Natural killer cell treated with Interleukin-12 subunit alpha and Interleukin-12 subunit beta and Interleukin-15 and Interleukin-18, amount 100 ng/mL, for 72 hours (primary cell): ENCODE measurements at places on chromosomes 4 and X. TPM values are rescaled to one million over a fixed set of nuclear protein-coding genes. Genes with fewer than 3 reads are reported as not detected.

The NEXMIF gene
- not detected for total RNA-seq

The CCDC110 gene
- not detected for total RNA-seq

The SFRP2 gene
- not detected for total RNA-seq

DNA sequence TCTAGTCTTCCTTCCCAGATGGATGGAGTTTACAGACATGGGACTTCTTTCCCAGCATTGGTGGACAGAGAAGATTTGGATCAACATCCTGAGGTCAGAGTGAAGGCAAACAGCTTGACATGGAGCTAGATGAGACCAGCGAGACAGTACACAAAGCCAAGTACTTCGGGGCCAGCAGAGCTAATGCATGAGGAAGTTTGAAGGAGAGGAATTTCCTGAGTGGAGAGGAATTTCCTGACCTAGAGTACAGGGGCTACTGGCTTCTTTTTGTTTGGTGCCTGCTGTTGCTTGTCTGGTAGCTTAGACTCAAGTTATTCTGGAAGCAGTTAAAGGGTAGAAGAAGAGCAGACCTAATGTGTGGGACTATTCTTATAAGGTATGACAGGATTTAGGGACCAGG lies 69.1 kb upstream of the EOLA2 start:
- DNase-seq, result no peak

GRCh38 chr4:177308847-177309521 lies 690 bp upstream of the NEIL3 start:
- no peak for DNase-seq

DNA sequence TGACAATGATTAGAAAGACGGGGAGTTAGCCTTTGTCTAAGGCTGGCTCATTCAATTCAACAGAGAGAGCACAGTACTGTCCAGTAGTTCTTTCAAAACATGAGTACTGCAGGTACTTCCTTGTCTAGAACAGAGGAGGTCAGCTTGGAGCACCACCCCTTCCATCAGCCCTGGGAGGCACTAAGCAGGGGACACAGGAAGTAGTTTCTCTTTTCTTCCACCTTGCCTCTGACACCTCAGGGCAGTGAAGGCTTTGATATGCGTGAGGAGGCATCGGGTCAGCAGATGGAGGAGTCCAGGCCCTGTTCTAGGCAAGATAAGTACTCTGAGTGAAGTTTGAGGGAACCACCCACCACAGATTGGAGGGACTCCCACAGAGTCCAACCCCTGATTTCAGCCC lies 33.1 kb downstream of the MAGEB10 start:
- no peak for DNase-seq

DNA sequence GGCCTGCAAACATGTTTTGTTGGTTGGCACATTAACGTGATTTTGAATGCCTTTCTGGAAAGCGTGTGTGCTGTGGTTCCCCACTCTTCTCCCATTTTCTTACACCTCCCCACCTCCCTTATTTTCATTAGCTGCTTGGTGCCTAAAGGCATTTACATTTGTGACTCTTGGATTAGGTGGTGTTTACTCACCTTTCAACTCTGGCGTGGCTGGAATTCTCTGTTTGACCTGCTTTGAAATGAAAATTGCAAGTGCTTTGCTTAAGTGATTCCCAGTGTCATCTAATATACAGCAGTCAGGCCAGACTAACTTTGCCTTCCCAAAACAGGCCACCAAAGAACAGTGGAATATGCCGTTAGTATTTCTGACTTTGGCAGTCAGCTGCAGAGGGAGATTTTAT lies 80.5 kb downstream of the NHSL2 start:
- no peak for DNase-seq

DNA sequence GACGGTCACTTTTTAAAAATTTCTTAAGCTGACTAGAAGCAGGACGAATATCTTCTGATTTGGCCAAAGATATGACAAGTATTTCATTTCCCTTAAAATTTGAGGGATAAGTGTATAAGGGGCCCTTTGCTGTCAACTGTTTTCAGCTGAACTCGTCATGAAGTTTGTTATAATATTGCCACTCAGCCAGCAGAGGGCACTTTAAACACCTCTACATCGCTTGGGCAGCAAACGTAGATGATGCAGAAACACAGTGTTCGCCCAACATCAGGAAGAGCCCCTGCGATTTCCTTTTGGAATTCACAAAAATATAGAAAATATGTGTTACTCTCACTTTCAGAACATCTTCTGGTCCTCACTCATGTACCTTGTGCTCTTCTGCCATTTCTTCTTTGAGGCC lies 435.7 kb upstream of the FMR1 start:
- DNase-seq, result no peak

DNA sequence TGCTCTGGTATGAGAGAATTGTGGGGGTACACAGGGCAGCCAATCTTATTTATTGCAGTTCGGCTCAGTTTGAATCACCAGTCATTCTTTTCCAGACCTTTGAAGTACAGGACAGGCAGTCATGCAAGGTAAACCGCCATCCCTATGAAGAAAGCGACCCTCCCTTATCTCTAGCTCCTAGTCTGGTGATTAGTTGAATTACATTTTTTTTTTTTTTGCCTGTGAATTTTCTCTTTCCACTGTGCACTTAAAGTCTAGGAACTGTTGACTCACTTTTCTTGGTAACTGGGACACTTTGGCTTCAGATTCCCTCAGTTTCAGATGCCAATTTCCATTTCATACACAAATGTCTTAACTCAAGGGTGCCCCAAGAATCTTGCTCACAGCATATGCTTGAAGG lies 82.4 kb upstream of the FAM9C start:
- DNase-seq, result no peak

DNA sequence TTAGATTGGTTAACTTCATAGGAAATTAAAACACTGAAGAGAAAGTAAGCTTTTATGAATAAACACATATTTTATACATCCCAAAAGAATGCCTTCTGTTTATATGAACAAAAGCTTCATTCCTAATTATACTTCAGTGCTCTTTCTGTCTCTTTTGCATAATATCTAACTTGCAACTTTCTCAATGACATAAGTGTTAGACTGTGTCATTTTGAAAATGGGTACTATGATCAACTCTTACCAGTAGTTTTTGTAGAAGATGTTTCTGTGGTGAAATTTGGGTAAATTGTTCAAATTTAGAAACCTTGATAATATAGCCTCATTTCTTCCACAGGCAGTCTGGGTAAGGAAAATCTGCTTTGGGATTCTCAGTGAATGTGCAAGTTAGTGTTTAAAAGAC lies 991.4 kb downstream of the CCSER1 start:
- DNase-seq, result no peak
